Naive thymus-derived CD8-positive, alpha-beta T cell (primary cell): ENCODE measurements at places on chromosomes 3 and 15.

DNA sequence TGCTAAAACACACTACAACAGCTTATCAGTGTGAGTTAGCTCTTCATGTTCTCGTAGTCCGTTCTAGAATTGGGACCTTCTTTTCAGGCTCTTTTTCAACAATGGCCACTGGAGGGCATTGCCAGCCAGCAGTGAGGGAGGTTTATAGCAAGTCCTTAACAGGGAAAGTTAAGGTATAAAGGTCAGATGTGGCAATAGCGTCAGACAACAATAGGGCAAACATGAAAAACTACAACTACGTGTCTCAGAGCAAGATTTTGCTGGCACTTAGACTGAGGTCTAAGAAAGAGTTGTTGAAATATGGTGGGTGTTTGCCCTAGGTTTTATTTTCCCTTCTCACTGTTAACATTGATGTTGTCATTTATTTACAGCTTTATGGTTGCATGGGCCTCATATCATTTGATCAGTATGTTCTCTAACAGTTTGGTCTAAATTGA is 161.4 kb downstream of the GMNC start:
- DNase-seq = no peak
- no peaks in the 10 kb centered on the region for H3K4me1 ChIP-seq
- H3K36me3 ChIP-seq = no peaks in the 10 kb centered on the region

- no peaks in the 10 kb centered on the region for H3K36me3 ChIP-seq
- no peak overlapping the region for H3K4me3 ChIP-seq
- H3K27me3 ChIP-seq = no peaks in the 10 kb centered on the region
- DNase-seq = no peak
Measured at GRCh38 chr3:42786212-42786611, 13.2 kb upstream of the CCDC13 start.

- no peaks in the 10 kb centered on the region for H3K27me3 ChIP-seq
- H3K4me3 ChIP-seq = no peak overlapping the region
- peaks cover 6% of the 10 kb centered on the region for H3K4me1 ChIP-seq
- no peaks in the 10 kb centered on the region for H3K36me3 ChIP-seq
- no peak overlapping the region for H3K27ac ChIP-seq
- no peak for DNase-seq
Measured at GRCh38 chr3:143306407-143306806, 186.8 kb downstream of the CHST2 start.

DNA sequence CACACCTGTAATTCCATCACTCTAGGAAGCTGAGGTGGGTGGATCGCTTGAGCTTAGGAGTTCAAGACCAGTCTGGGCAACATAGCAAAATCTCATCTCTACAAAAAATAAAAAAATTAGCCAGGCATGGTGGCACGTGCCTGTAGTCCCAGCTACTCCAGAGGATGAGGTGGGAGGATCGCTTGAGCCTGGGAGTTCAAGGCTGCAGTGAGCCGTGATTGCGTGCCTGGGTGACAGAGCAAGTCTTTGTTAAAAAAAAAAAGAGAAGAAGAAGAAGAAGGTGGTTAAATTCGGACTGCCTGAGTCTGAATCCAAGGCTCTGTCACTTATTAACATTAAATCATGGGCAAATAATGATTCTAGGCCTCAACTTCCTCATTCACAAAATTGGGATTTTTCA is 51.0 kb downstream of the EOMES start:
- peaks cover 7% of the 10 kb centered on the region for H3K4me1 ChIP-seq
- no peak for DNase-seq
- H3K36me3 ChIP-seq = no peaks in the 10 kb centered on the region
- H3K4me3 ChIP-seq = no peak overlapping the region
- H3K27me3 ChIP-seq = no peaks in the 10 kb centered on the region
- no peak overlapping the region for H3K27ac ChIP-seq

DNA sequence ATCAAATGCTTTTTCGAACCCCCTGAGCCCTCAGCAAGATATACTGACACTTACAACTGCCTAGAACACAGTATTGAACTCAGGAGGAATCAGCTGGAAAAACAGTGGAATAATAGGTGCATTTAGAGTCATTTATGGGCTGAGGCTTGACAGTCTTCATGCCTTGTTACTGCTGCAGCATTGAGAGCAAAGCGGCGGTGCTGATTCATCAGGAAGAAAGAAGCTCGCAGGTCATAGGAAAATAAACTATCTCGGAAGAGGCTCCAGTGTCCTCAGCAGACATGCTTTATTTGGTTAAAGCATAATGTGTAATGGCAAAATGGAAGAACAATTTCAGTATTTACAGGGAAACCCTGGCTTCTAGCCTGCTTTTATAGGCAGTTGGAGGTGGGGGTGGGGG is 30.1 kb upstream of the NEO1 start:
- no peaks in the 10 kb centered on the region for H3K4me1 ChIP-seq
- H3K4me3 ChIP-seq = no peak overlapping the region

DNA sequence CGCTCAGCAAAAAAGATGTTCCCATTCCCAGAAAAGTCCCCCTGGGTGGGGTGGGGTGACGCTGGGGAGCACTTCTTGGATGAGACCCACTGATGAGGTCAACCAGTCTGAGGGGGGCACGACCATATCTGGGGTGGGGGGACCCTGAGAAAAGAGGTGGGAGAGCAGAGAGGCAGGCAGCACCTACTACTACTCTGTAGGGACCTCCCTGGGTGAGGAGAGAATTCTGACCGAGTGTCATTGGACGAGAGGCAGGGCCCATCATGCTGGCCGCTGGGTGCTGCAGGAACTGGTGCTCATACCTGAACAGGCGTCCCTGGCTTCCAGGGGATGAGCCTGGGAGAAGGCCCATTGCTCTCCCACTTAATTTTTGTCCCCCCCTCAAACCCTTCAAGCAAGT is 158.8 kb downstream of the KLF13 start:
- no peaks in the 10 kb centered on the region for H3K27me3 ChIP-seq
- peak overlapping the region; percentile 73 for H3K27ac ChIP-seq
- DNase-seq = no peak
- H3K4me3 ChIP-seq = no peak overlapping the region
- H3K36me3 ChIP-seq = peaks cover 2% of the 10 kb centered on the region
- peaks cover 69% of the 10 kb centered on the region for H3K4me1 ChIP-seq

DNA sequence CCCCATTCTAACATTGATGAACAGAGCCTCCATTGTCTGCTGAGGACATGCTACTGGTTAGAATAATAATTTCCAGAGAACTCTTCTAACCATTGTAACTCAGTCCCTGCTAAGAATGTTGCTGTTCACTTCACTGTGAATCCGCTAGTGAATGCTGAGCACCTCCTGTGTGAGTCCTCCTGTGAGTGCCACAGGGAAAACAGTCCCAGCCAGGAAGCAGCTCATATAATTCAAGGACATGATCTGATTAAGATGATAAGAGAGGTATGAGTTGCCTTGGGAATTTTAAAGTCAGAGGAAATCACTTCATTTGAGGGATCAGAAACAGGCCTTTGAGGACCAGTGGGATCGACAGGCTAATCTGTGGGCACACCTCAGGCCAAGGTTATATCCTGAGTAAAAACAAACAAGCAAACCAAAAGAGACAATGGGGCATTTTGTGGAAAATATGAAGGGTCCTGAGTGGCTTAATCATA is 33.9 kb upstream of the GPR160 start:
- DNase-seq = no peak
- H3K36me3 ChIP-seq = peaks cover 6% of the 10 kb centered on the region
- no peaks in the 10 kb centered on the region for H3K27me3 ChIP-seq
- H3K4me1 ChIP-seq = peaks cover 56% of the 10 kb centered on the region

GRCh38 chr3:175980486-175981090 is 1121.5 kb downstream of the NAALADL2 start:
- DNase-seq = no peak
- H3K27ac ChIP-seq = no peak overlapping the region
- no peak overlapping the region for H3K4me3 ChIP-seq
- H3K4me1 ChIP-seq = no peaks in the 10 kb centered on the region

- no peak overlapping the region for H3K27ac ChIP-seq
- no peaks in the 10 kb centered on the region for H3K4me1 ChIP-seq
- H3K36me3 ChIP-seq = no peaks in the 10 kb centered on the region
Measured at GRCh38 chr3:118628704-118629341, 405.8 kb downstream of the IGSF11 start.

GRCh38 chr15:65653801-65654521 is 32.2 kb downstream of the SLC24A1 start:
- H3K4me1 ChIP-seq = peaks cover 2% of the 10 kb centered on the region
- H3K27ac ChIP-seq = peak overlapping the region; percentile 69
- no peak for DNase-seq
